ENCODE measurements at places on chromosomes 5 and 9.

- DNase-seq = no peak
These were observed 49.0 kb upstream of the ABL1 start for GRCh38 chr9:130785940-130786508.

GRCh38 chr5:162811071-162811470, 626.3 kb upstream of the CCNG1 start:
- no peak for DNase-seq

- no peak for DNase-seq
These were observed 12.7 kb upstream of the PURA start for GRCh38 chr5:140101179-140101578.

- no peak for DNase-seq
These were observed 56.7 kb upstream of the GCNT4 start for GRCh38 chr5:75108931-75109596.

- no peak for DNase-seq
These were observed 37.2 kb downstream of the DDX31 start for GRCh38 chr9:132632413-132633129.

DNA sequence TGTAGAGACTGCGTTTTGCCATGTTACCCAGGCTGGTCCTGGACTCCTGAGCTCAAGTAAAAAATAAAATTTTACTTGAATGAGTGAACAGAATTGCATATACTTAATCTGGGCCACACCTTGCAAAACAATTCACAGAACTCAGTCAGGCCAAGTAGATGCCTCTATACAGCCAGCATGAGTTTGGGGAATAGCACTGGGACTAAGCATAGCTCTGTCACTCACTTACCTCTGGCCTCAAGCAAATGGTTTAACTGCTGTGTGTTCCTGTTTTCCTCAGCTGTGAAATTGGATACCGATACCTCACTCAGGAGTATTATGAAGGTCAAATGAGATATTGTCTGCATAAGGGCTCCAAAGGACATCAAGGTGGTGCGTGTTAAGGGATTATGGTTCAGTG, 10.9 kb upstream of the FRMPD1 start:
- DNase-seq = no peak

- DNase-seq = no peak
These were observed 500.0 kb downstream of the PTPRD start for GRCh38 chr9:10112798-10113197.

DNA sequence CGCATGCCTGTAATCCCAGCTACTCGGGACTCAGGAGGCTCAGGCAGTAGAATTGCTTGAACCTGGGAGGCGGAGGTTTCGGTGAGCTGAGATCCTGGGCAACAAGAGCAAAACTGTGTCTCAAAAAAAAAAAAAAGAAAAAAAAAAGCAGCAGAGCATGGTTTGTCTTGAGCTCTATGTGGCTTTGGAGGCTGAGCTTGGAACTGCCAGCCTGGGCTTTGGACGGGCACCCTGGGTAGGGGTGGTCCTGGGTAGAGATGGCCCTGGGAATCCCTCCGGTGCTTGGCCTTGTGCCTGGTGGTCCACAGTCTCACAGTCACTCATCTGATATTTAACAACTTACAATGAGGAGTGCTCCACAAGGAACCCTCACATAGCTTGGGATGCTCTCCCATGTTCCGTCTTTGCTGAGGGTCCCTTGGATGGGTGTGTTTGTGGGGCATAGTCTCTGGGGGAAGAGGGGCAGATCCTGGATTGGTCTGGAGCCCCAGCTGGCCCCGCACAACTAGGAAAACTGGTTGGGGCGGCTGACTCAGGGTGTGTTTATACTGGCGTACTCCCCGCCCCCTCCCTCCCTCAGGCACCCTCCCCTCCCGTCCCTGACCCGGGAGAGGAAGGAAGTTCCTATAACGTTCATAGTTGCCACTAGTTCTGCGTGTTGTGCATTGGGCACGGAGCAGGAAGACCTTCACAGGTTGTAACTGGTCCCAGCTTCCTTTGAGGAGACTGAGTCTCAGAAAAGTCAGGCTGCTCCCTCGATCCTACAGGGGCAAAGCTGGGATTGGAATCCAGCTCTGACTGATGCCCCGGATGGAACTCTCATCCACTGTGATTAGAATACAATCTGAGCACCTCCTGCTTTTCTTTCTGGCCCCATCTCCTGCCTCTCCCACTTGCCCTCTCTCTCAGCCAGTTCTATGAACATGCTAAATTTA, 11.2 kb downstream of the IER5L start:
- DNase-seq = no peak

- DNase-seq = no peak
These were observed 4.2 kb downstream of the DNAJA1 start for GRCh38 chr9:33029231-33029786.

DNA sequence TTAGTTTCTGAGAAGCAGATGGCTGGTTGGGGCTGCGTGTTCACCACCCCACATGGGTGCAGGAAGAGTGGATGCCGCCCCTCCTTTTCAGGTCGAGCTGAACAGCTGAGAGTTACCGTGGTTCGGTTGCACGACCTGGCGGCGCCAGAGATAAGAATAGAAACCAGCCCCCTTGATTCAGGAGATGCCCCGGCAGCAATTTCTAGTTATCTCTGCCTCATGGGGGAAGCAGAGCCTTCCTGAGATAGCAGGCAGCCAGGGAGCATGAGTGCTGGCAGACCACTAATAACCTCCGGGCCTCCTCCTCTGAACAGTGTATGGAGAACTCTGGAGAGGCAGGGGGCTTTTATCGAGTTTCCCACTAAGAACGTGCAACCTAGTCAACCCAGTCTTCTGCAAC, 177.8 kb downstream of the NSG2 start:
- DNase-seq = no peak

DNA sequence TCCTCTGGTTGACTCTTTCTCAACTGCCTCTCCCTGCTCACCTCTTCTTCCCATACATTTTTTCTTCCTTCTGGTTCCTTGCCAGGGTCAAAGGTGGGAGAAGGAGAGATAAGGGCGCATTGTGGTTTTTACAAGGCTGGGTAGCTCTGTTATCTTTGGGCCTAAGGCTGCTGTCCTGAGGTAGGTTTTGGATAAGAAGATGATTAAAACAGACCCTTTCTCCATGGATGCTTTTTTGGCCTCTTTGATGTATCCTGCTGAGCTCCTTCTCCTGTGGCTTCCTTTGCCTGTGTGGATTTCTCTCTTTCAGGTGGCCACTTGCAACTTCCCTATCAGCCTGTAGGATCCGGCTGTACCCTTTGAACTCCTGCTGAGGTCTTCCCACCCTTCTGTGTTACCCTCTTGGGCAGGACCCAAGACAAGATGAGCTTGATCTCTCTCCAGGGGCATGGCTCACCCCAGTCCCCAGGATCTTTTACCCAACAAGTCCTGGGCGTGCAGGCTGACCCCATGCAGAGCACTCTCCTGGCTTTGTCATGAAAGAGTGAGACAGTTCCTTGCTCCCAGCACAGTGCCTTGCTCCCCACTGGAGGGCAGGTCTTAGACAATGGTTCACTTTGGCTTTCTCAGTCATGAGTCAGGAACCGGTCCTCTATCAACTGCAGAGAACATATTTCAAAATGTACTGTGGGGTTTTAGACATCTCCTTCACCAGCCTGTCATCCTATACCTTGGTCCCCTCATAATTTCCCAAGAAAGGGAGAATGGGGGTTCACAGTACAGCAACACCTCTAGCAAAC, 197.9 kb downstream of the TLE4 start:
- no peak for DNase-seq

All from activated CD4-positive, alpha-beta T cell treated with anti-CD3 and anti-CD28 coated beads, Interleukin-2, Interleukin-4, amounts not matched to agents 100 ng/mL and 50 ng/mL, durations not matched to agents 16 hours and 8 hours (primary cell).